ENCODE measurements at places on chromosomes 1 and 21.

DNA sequence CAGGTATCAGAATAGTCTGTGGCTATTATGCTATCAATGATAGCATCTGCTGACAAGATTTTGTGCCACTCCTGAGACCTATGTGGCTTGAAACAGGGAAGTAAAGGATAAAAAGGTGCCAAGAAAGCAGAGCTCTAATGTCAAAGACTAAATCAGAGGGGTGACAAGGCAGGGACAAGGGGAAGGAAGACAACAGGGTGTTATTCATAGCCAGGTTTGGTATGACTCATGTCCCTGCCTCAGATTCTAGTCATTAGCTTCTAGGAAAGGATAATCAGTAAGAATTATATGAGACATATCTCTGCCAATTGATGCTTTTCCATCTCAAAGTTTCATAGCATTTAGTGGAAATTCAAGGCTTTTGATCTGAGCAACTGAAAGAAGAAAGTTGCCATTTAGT, 31.8 kb upstream of the PLD5 start:
- DNase-seq = no peak

DNA sequence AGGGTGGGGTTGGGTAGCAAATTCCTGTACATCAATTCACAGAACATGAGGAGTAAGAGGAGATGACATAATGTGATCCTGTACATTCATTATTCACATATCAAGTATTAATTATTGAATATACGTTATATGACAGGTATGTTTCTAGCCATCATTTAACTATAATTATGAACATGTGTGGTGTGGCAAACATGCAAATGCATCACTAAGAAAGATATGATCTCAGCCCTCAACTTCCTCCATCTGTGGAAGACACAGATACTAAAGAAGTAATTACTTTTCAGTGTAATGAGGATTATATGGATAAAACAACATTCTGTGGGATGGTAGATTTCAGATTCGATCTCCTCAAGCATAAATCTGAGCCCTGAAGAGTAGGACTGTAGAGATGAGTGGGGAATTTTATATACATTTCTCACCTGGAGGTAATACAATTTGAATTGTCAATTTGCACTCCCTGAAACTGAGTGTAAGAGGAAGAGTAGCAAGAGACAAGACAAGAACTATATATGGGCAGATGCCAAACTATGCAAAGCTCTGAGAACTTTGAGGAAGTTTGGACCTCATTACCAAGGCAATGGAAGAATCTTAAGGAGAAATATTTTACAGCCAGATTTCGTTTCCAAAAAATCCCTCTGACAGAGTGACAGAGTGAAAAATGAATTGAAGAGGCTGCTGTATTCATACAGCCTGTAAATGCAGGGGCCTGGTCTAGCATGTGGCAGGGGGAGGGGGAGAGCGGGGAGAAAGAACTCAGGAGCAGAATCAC, 275.5 kb downstream of the TPR start:
- DNase-seq = no peak

GRCh38 chr1:42963378-42964043, 4.8 kb upstream of the SLC2A1 start:
- no peak for DNase-seq

DNA sequence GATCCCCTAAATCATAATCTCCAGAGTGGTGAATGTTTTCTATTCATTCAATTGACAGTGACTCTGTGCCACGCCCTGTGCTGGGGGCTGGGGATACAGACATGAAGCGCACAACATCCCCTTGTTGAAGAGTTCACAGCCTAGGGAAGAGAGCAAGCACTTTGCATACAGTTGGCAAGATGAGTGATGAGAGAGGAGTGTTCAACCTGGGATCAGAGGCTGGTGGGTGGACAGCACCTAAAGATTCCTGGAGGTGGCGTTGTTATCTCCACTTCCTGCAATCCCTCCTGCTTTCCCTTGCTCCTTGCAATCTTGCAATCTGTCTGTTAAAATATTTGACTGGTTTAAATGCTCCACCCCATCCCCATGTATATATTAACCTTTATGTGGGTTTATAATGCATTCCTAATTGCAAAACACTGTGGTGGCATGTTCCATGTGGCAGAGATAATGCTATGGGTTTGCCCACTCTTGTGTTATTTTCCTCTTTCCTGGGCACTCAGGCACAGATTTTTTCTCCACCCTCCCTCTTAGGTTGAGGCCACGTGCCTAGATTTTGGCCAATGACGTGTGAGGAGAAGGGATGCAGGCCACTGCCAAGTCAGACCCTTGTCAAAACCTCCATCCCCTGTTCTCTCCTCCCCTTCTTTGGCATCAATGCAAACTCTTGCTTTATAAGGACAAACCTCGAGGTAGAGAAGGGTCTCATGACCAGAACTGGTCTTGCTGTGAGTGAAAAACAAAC, 36.2 kb upstream of the GADD45A start:
- DNase-seq = no peak

- no peak for DNase-seq
Measured at GRCh38 chr1:107171333-107171732, 30.5 kb downstream of the NTNG1 start.

- no peak for DNase-seq
Measured at GRCh38 chr1:202733251-202733650, 23.0 kb upstream of the SYT2 start.

- DNase-seq = no peak
Measured at GRCh38 chr1:155305881-155306391, 2.7 kb upstream of the FDPS start.

- no peak for DNase-seq
Measured at GRCh38 chr1:10912441-10912840, 100.0 kb upstream of the TARDBP start.

DNA sequence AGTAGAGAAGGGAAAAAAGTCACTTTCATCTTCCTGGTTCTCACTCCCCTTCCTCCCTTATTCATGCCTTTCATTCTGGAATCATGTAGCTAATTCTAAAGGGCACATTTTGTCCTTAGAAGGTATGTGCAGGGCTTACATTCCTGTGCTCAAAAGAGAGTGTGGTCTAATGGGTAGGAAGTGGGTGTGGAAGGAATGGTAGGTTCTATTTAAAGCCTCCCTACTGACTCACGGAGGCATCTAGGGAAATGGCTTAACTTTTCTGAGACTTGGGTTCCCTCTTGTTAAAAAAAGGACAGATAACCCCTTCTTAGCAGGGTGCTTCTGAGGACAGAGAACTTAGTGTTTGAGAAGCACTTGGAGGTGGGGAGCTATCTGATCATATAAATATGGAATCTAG, 249.3 kb upstream of the DUSP10 start:
- no peak for DNase-seq

DNA sequence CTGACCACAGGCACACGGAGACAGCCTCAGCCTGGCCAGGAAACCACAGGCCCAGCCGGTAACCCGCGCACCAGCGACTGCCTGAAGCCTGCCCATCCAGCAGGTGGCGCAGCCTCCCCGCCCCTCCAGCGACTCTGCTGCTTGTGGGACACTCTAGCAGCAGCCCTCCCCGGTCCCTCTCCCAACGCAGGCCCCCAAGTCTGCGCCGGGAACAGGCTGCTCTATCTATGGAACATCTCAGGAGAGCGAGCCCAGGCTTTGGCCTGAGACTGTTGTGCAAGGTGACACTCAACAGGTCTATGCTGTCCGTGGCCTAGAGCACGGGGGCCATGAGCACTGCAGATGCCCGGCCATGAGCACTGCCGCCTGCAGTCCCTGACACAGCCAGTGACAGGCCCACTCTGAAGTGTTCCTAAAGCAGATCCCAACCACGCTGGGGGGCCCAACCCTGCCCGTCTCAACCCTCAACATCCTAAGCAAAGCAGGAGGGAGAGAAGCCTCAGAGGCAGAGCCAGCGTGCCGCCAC, 28.4 kb downstream of the WDR4 start:
- peak; percentile 50 for DNase-seq

GRCh38 chr1:67668660-67669059, 16.3 kb upstream of the GADD45A start:
- no peak for DNase-seq

GRCh38 chr1:62210960-62211359, 16.3 kb downstream of the L1TD1 start:
- no peak for DNase-seq

DNA sequence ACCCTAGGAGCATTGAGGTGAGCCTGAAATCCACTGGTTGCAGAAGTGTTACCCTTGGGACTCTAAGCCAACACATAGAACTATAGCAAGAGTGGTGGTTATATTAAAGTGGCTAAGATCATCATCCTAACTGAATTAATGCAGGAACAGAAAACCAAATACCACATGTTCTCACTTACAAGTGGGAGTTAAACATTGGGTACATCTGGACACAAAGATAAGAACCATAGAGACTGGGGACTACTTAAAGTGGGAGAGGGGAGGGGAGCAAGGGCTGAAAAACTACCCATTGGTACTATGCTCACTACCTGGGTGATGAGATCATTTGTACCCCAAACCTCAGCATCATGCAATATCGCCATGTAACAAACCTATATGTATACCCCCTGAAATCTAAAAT, 100.0 kb downstream of the SLC25A24 start:
- DNase-seq = no peak

DNA sequence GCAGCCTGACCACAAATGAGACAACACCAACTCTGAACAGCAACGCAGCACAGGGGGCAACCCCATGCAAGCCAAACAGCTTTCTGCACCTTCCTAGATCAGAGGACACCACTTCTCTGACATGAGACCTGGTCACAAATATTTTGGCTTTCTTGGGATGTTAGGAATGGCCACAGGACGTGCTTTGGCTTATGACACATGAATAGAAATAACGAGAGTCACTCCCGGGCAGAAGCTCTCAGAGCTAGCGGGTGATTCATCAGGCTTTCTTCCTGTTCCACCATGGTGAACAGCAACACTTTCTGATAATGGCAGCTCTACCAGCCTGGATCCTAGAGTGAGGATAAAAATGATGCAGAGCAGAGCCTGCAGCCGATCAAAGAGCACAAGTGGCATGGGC, 39.4 kb downstream of the PAFAH2 start:
- no peak for DNase-seq

- DNase-seq = no peak
Measured at GRCh38 chr1:222970040-222970439, 155.2 kb downstream of the DISP1 start.

- DNase-seq = no peak
Measured at GRCh38 chr1:160354388-160354985, 11.3 kb downstream of the NCSTN start.

DNA sequence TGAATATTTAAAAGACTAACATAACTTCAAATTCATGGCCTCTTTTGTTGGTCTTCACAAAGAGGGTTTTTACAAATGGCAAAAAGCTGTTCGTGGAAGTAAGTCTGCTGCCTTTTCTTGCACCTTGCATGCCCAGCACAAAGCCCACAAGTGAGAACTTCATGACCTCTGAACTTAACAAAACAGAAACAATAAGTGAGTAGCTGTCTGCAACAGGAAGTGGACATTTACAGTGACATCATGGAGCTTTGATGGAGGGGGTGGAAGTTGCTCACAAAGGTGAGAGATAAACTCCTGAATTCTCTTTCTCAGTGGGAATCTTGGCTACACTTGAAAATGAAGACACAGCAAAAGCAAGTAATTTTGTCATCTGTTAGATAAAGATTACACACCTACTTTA, 303.3 kb upstream of the DEPDC1 start:
- DNase-seq = no peak

GRCh38 chr1:234901491-234902049, 227.1 kb downstream of the TOMM20 start:
- DNase-seq = no peak

DNA sequence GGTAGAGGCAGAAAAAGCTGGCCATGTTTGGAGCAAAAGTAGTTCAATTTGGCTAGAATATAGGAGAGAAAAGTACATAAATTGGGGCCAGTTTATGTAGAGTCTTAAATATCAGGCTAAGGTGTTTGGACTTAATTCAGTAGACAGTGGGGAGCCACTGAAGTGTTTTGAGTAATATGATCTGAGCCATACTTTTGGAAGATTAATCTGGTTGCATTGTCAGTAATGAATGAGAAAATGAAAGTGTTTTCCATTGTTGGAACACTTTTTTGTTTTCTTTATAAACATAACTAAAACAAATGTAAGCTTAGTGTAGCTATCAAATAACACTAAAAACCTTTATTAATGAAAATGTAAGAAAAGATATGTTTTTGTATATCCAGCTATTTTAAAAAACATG, 42.1 kb downstream of the POU2F1 start:
- no peak for DNase-seq

GRCh38 chr1:59816318-59816878, 1.6 kb downstream of the HOOK1 start:
- no peak for DNase-seq

DNA sequence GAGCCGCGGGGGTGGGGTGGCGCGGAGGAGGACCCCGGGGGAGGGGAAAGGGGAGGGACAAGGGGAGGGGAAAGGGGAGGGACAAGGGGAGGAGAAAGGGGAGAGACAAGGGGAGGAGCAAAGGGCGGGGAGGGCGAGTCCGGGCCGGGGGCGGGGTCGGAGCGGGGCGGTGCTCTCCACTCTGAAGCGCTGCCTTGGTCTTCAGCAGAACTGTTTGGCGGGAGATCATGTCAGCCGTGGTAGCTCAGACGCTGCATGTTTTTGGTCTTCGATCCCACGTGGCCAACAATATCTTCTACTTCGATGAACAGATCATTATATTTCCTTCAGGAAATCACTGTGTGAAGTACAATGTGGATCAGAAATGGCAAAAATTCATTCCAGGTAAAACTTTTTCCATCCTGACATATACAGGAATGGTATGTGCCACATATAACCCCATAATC, 420 bp downstream of the CFAP57 start:
- peak; percentile 77 for DNase-seq

DNA sequence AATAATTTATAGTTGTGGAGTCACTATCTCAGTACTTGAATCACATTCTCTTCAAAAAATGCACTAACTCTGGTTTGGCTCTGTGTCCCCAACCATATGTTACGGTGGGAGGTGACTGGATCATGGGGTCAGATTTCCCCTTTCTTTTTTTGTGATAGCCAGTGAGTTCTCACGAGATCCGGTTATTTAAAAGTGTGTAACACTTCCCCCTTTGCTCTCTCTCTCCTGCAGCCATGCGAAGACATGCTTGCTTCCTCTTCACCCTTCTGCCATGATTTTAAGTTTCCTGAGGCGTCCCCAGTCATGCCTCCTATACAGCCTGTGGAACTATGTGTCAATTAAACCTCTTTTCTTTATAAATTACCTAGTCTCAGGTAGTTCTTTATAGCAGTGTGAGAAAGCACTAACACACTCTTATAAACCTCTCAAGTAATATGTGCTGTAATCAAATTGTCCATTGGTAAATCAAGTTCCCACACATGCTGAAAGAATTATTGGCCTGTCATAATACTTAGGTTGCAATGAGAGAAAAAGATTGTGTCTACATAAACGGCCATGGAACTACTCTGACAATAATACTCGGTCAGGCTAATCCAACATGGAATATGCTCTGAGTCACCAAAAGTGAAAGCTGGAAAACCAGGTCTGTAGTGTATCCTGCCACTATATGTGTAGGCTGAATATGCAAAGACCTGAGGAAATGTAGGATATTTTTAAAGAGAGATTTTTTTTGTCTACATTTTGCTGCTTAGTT, 107.5 kb downstream of the SLC44A5 start:
- no peak for DNase-seq
